ENCODE measurements at places on chromosomes 16 and 17.

- no peak for DNase-seq
These were observed 1.5 kb upstream of the TTYH2 start for GRCh38 chr17:74211912-74212208.

DNA sequence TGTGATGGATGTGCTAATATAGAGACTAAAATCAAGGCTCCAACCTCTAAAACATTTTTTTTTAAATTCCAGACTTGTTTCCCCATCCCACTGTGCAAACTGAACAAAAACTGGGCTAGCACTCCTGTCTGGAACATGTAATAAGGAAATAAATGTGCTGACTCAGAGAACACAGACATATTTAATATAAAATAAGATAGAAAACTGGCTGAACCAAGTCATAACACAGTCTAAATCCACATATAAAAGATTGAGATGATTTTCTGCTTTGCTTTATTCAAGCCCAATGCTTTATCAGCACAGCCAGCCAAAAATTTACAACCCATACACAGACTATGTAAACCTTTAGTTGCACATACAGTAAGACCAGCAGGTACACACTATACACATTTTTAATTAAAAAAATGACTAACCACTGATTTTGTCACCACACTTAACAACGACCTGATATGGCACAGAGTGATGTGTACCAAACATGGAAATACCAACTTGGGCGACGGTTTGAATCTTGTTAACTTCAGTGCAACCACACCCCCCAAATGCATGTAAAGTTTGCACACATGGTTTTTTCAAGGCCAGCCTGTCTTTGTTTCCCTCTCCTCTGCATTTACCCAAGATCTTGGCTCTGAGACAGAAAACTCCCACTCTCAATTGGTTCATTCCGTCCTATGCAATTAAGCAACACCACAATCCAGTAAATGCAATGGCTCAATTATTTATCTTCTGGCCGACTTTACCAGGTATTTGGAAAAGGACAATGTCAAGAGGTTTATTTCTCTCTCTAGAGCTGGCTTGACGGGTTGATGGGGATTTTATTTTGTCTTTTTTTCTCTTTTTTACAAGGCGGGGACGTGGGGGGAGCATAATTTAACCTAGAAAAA lies 1.2 kb downstream of the STAT3 start:
- no peak for DNase-seq

DNA sequence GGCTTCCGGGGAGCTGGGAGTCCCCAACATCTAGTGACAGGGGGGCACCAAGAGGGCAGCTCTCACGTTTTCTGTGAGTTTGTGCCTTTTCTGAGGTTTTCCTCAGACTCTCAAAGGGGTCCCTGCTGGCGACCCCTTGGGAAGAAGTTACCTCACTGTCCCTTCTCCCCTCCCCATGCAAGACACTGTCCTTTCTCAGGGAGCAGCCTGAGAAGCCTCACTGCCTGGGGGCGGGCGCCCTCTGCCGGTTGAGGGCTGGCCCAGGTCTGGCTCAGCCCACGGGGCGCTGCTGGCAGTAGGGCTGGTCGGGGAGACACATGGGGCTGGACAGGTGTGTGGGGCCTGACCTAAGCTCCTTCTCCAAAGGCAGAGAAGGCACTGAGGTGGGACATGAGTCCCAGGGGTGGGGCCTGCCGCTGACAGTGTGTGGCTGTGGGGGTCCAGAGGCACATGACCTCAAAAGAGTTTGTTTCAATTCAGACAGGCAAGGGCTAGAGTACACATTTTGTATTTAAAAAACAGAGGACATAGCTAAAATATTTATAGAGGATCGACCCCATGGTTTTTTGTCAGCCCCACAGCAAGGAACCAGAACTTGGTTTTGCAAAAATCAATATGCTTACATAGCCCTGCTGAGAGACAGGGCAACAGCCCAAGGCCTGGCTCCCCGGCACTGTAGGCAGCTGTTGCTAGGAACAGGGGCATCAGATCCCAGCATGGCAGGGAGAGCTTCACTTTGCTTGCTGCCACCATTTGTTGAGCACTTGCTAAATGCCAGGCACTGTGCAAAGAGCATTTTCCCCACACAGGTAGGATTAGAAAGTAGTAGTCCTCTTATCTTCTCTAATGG lies 18.5 kb upstream of the ALDH3A1 start:
- peak; percentile 70 for DNase-seq

GRCh38 chr17:14321476-14321949 lies 20.6 kb downstream of the HS3ST3B1 start:
- no peak for DNase-seq

GRCh38 chr16:28875134-28876018 lies 2.9 kb upstream of the ATP2A1 start:
- no peak for DNase-seq

- DNase-seq, result no peak
These were observed 2.0 kb upstream of the PCTP start for GRCh38 chr17:55748841-55749240.

DNA sequence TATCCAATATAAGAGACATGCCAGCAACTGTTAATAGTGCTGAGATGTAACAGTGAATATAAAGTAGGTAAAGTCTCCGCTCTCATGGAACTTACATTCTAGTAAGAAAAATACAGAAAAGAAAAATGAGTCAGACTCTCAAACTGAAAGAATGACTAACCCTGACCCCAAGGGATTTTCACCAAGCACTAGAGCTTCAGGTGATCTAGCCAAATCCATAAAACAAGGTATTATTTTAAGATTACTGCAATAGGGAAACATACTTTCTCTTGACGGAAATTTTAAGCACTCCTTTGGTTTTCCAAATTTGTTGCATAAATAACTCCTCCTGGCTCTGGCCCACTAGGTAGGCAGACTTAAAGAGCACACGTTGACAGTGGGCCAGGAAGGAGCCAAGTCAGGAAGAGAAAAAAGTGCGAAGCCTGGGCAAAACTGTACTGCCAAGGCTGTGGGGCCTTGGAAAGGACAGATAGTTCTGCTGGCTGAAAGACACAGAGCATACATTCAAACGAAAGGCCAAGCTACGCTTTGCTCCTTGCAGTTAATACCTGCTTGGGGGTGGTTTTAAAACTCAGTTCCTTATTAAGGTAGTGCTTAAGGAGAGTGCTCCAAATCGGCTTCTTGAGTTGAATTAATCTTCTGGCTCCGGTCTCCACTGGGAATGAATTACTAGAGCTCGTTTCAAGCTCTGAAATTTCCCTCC lies 1.4 kb downstream of the GOT2 start:
- no peak for DNase-seq

DNA sequence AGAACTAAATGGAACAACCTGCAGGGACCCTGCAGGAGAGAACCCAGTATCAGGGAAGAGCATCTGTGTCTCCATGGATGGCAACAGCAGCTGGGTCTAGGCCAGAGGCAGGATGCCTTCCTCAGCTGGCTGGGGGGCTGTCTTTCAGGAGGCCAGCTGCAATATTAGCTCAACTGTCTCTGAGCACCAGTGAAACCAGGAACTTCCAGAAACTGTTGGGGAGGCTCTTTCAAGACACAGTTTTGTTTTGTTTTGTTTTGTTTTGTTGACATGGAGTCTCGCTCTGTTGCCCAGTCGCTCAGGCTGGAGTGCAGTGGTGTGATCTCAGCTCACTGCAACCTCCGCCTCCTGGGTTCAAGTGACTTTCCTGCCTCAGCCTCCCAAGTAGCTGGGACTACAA lies 7.6 kb downstream of the GPR142 start:
- no peak for DNase-seq

DNA sequence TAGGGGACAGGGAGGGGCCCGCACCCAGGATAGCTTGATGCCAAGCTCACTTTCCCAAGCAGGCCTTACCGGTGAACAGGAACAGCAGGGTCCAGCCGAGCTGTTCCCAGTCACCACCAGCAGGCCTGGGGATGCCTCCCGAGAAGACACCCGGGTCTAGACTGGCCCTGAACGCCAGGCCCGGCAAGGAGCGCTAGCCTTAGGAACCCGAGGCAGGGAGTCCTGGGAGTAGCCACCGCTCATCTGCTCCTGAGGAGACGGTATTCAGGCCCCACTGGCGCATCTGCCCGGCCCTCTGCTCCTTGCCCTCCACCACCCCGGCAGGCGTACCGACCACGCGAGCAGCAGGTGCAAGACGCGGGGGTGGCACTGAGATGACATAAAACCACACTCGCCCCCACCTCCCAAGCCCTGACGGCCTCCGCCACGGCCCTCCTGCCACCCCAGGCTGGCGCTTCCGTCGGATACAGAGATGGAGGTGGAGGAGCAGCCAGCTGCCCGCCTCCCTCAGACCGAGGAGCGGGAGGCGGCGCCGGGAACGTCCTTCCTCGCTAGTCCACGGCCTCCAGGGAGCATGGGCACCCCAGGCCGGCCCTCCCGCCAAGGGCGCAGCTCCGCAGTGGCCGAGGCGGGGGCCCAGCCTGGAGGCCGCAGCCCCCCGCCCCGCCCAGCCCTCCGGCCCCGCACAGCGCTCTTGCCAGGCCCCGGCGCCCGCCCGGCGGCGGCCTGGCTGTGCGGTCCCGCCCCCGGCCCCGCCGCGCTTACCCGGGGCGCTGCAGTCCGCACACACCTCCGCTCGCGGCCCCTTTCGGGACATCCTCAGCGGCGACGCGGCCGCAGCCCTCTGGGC lies 661 bp downstream of the GIT1 start:
- no peak for DNase-seq

DNA sequence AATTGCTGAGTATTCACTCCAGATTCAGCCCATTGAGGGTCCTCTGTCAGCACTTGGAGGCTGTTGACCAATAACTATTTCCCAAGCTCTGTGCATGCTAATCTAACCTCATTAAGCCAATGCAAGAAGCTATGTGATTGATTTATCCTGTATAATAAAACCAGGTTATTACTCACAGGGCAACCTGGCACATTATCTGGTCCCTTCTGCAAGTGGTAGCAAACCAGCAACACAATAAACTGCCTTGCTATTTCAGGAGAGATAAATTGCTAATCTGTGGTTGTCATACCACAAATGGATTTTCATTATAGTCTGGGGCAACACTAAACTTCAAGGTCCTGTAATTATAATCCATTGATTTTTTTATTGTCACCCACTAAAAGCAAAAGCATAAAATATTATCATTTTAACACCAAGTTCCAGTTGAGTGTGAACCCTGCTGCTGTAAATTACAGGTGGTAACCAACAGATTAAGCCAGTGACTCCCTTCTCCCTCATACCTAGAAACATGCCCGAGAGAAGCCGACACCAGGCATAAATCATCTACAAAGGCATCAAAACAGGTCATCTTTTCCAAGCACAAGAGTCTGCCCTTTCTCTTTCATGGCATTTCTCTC lies 51.1 kb upstream of the SOX9 start:
- DNase-seq, result no peak

GRCh38 chr17:33560165-33560564 lies 267.1 kb upstream of the ASIC2 start:
- no peak for DNase-seq

GRCh38 chr17:65470783-65471182 lies 90.7 kb downstream of the AXIN2 start:
- no peak for DNase-seq

GRCh38 chr17:48465884-48466283 lies 35.9 kb upstream of the SKAP1 start:
- no peak for DNase-seq

DNA sequence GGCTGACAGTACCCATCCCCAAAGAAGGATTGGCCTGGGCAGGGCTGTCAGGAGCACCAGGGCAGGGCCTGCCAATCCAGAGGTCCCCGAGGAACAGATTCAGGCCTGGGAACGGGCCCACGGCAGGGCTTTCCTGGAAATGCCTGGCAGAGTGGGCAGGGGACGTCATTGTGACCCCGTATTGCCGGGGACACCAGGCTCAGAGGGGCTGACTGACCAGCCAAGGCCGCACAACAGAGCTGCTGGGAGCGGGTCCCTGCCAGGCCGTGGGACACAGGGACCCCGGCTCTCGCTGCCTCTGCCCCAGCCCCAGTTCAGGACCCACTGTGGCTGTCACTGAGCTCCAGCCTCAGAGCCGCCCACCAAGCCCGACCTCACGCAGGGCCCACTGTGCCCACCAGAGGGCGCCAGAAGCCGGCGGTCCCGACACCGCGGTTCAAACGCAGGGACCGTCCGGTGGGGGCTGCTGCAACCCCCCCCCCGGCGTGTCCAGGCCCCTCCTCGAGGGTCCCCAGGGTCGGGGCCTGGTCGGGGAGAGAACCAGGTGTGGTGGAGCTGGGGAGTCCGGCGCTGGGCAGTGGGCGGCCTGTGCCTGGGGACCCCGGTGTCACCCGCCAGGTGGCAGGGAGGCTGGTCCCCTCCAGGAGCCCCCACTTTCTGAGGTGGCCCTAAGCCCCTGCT lies 15.2 kb upstream of the SSTR5 start:
- peak; percentile 66 for DNase-seq

DNA sequence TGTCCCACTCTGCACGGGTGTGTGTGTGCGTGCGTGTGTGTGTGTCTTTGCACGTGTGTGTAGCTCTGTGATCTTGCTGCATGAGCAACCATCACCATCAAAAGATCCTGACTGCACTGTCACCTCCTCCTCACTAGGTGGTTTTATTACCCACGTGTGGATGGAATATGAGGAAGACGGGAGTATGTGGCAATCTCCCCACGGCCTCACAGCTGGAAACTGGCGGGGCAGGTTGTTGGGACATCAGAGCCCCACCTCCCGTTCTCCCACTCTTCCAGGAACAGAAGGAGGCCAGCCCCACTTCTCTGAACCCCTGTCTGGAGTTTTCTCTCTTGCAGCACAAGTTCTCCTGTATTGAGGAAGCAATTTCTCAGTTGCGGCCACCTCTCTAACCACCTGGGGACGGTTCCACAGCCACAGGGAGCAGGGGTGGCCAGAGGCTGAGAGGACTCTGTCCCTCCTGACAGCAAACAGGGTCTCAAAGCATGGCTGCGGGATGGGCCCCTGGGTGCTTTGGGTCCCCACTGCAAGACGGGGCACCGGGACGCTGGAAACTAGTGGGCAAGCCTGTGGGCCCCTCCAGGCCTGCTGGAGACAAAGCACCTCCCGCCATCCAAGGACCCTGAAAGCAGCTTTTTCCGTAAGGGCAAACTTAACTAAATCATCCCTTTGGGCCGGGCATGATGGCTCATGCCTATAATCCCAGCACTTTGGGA lies 27.9 kb upstream of the ATP2C2 start:
- DNase-seq, result no peak

GRCh38 chr17:17021194-17021863 lies 20.9 kb upstream of the MPRIP start:
- DNase-seq, result no peak

DNA sequence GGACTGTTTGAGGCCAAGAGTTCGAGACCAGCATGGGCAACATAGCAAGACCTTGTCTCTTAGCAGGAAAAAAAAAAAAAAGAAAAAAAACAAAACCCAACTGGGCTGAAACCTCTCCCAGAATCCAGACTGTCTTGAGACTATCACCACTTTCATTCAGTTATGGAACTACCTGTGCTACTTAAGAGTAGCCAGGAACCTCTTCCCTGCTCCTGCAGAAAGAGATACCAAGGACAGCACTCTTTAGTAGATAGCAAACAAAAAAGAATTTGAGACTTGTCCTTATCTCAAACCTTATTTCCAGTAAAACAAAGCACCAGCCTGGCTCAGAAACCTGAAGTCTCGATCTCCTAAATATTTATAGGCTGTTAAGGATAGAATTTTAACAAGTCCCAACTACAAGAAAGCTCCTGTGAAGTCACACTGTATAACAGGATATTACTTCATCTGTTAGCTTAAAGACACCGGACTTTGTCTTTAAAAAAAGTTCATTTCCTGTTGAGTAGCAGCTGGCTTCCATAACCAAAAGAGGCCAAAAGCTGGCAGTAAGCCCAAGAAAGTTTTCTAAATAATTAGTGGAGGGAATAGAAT lies 5.1 kb downstream of the CDR2 start:
- DNase-seq, result no peak

GRCh38 chr16:20905576-20905975 lies 5.0 kb downstream of the LYRM1 start:
- DNase-seq, result no peak

GRCh38 chr16:14485121-14485551 lies 144.9 kb downstream of the PARN start:
- no peak for DNase-seq

Measured in stimulated activated CD4-positive, alpha-beta T cell treated with anti-CD3 and anti-CD28 coated beads, Interleukin-1b, Interleukin-23, amount 100 ng/mL, for 24 hours (primary cell).